ENCODE measurements at places on chromosomes 2 and 18. TPM values are rescaled to one million over a fixed set of nuclear protein-coding genes. Genes with fewer than 3 reads are reported as not detected.
A peak's percentile ranks its signal among the peaks of the same experiment; 100 is the strongest.

Gene ADRA2B
- total RNA-seq, result not detected

Gene WDR43
- total RNA-seq, result 300 TPM

DNA sequence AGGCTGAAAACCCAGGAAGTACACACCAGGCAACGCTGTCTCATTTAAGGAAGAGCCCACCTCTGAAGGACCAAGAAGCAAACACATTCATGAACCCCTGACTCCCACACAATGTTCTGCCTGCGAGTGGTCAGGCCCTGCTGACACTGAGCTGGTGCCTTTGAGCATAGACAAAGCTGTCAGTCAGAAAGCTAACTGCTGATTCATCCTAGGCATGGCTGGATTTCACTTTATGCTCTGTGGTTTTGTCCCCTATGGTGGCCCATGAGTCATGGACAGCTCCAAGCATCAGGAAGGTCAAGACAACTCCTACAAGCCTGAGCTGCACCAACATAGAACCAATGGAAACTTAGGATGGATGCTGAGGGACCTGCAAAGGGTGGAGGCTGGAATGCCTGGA lies 78.9 kb downstream of the UXS1 start:
- DNase-seq, result peak; percentile 77
- no peaks in the 10 kb centered on the region for H3K27me3 ChIP-seq
- H3K4me3 ChIP-seq, result no peak overlapping the region

GRCh38 chr2:42044939-42045338 lies 2.9 kb upstream of the PKDCC start:
- peaks cover 17% of the 10 kb centered on the region for H3K27me3 ChIP-seq
- no peak overlapping the region for H3K4me3 ChIP-seq
- no peak overlapping the region for H3K27ac ChIP-seq
- H3K4me1 ChIP-seq, result peaks cover 12% of the 10 kb centered on the region
- no peak for DNase-seq
- peaks cover 4% of the 10 kb centered on the region for H3K36me3 ChIP-seq

DNA sequence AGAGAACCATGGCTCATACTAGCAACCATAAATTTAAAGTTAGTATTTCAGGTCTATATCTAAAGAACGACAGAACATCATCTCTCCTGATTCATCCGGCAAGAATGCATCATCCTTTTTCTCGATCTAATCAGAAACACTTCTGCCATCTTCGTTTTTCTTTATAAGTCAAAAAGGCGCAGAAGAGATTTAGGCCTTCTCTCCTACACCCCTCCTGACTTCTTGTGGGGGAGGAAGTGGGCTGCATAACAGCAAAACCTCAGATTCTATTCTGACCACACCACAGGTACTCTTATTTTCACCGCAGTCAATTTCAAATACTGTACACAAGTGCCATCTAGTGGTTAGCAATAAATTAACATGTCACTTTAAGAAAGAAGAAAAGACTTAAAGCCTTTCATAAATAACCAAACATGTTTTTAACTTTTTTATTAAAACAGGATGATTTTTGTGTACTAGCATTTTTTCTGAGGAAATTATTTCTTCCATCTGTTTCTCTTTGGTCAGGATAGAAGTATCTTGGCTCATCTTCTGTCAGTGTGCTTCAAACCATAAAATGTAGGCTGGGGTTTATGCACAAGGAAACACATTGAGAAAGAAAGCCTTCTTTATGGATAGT lies 48.4 kb upstream of the PIK3C3 start:
- no peak overlapping the region for H3K27ac ChIP-seq
- H3K4me1 ChIP-seq, result no peaks in the 10 kb centered on the region
- H3K27me3 ChIP-seq, result no peaks in the 10 kb centered on the region
- H3K4me3 ChIP-seq, result peak overlapping the region; percentile 30

DNA sequence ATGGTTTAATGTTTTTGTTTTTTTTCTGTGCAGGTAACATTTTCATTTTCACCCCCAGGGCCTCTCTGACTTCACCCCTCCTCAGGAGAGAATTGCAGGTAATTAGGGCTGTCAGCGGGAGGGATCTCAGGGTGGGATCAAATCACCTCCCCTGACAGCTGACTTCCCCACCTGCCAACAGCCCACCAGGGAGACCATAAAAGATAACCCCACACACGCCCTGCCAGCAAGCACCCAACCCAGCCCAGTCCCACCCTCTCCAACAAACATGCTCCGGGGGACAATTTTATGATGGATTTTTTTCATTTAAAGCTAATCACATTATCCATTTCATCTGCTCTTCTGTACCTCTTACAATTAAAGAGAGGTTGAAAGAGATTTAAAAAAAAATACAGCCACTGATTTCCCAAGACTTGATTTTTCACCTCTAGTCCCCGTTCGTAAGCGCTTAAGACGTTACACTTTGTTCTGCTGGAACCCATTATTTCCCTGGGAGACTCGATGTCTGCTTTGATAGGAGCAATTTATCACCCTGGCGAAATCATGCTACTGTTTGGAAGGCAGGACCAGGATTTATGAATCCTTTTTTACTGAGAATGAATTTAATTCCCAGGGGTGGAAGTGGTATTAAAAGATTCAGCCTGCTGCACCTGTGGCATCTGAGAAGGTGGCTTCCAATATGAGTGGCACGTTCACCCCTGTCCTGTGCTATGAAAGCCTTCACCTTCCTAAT lies 232.9 kb upstream of the ID2 start:
- no peak overlapping the region for H3K27ac ChIP-seq
- no peaks in the 10 kb centered on the region for H3K27me3 ChIP-seq
- no peak overlapping the region for H3K4me3 ChIP-seq

Gene TLX2
- not detected for total RNA-seq

DNA sequence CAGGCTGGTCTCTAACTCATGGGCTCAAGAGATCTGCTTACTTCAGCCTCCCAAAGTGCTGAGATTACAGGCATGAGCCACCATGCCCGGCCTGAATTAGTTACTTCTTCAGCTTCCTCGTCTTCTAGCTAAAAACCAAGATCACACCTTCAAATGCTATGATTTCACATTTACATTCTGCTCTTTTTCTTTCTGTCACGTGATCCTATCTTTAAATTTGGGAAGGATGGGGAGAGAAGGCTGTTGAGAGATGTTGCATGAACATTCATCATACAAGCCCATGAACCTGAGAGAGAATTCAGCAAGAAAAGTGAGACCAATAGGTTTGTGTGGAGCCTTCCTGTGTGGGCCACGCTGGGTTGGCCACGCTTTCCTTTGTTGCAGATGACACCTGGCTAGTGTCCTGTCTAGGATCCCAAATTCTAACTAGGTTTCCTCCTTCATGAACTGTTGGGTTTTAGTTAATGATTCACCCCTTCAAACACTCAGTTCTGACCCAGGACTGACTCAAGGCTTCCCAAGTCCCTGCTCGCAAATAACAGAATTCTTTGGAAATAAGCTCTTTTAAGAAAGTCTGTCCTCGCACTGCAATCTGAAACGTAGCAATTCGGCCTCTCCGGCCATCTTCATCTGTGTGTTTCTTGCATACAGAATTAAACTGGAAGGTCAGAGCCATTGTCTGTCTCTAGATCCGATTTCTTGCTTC lies 57.3 kb upstream of the CREB1 start:
- peak overlapping the region; percentile 62 for H3K27ac ChIP-seq
- DNase-seq, result peak; percentile 40
- peaks cover 12% of the 10 kb centered on the region for H3K4me1 ChIP-seq
- no peaks in the 10 kb centered on the region for H3K27me3 ChIP-seq

DNA sequence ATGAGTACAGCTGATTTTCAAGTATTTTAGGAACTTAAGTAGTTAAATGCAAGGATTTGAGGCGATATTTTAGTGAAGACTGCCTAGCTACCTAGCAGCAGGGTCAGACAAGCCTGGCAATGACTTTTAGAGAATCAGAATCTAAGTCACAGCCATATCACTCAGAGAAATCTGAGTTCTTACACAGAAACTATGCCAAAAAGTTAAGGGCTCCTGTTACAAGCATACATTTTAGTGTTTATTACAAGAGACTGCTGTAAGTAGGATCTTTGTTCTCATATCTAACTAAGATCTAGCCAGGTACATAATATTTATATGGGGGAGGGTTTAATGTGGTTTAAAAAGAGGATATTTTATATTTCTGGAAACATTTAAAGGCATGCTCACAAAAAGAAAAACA lies 37.5 kb downstream of the MAP4K3 start:
- no peaks in the 10 kb centered on the region for H3K27me3 ChIP-seq
- peaks cover 8% of the 10 kb centered on the region for H3K36me3 ChIP-seq
- no peak for DNase-seq
- H3K4me3 ChIP-seq, result no peak overlapping the region
- H3K27ac ChIP-seq, result no peak overlapping the region

DNA sequence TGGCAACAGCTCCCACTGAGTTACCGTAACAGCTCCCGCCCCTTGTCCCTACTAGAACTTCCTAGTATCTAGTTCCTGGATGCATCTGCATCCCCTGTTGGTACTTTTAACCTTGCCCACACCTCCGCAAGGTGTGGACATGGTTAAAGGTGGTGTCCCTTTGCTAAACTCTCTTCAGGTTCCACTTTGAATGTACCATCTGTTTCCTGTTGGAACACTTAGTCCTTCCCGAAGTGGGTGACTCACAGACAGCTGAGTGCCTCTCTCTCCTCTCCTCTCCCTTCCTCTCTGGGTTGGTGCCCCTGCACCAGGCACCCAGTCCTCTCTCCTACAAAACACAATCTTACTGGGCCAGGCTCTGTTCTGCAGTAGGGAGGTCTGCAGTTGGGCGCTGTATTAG lies 19.6 kb upstream of the REL start:
- DNase-seq, result no peak
- no peak overlapping the region for H3K27ac ChIP-seq
- no peak overlapping the region for H3K4me3 ChIP-seq
- H3K27me3 ChIP-seq, result peaks cover 7% of the 10 kb centered on the region
- H3K36me3 ChIP-seq, result no peaks in the 10 kb centered on the region

Gene GNAL
- total RNA-seq, result 0.28 TPM

DNA sequence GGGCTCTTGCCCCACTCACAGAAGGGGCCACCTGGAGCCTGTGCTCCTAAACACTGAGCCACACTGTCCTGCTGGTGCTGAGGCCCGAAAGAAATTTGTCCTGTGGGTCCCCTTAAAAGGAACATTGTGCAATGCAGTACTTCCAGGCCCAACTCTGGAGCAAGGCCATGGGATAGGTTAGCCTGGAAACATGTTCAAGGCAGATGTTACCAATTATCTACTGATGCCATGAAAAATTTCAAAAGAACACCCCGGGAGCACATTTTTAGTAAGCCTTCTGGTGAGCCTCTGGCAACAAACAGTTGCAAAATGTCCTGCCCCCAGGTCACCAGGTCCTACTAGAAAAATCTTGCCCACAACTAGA lies 12.3 kb upstream of the PTMA start:
- no peaks in the 10 kb centered on the region for H3K36me3 ChIP-seq
- peak; percentile 39 for DNase-seq
- H3K4me3 ChIP-seq, result no peak overlapping the region
- H3K27ac ChIP-seq, result no peak overlapping the region

DNA sequence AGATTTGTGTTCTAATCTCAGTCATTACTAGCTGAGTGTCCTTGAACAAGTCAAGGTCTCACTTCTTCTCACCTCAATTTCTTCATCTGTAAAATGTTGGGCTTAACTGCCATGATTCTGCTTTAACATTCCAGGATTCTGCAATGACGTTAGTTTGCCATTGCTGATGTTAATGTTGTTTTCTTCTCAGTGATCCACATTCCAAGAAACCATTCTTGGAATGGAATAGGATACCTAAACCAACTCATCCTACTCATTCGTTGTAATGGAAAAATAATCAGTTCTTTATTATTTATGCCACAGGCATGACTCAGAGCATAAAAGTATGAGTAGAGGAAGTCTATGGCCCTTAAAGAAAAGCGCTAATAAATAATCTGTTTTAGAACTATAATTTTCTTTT lies 140.2 kb upstream of the ETAA1 start:
- DNase-seq, result peak; percentile 98
- H3K4me3 ChIP-seq, result no peak overlapping the region
- no peaks in the 10 kb centered on the region for H3K36me3 ChIP-seq
- H3K27me3 ChIP-seq, result no peaks in the 10 kb centered on the region

DNA sequence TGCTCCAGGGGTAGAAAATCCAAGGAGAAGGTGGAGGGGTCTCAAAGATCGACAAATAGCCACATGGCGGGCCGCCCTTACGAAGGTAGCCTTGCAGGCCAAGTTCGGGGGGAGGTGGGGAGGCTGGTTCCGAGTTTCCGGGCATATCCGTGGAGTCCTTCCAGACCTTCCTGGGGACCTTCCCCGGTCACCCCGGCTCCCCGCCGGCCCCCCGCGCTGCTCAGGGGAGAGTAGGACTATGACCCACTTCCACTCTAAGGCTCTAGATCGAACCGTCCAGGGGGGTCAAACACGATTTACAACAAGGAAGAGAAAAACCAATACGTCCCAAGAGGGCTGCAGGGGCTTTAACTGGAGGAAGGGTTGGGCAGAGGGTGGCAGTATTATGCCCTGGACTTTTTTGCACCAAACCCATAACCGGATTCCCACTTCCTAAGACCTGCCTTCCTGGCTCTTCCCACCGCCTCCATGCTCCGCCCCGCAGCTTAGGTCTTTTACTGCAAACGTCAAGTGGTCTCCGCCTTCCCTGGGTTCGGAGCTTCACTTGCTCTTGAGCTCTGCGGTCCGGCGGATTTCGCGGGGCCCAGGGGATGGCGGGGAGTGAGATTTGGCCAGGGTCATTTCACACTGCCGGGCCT lies 779 bp upstream of the LYPD6 start:
- DNase-seq, result peak; percentile 7
- peaks cover 14% of the 10 kb centered on the region for H3K27me3 ChIP-seq
- H3K4me3 ChIP-seq, result peak overlapping the region; percentile 20
- H3K27ac ChIP-seq, result no peak overlapping the region
- H3K4me1 ChIP-seq, result 0 out of 2 replicates have a peak, but pooled peaks cover 3% of the 10 kb centered on the region

Gene CXCR4
- total RNA-seq, result not detected

DNA sequence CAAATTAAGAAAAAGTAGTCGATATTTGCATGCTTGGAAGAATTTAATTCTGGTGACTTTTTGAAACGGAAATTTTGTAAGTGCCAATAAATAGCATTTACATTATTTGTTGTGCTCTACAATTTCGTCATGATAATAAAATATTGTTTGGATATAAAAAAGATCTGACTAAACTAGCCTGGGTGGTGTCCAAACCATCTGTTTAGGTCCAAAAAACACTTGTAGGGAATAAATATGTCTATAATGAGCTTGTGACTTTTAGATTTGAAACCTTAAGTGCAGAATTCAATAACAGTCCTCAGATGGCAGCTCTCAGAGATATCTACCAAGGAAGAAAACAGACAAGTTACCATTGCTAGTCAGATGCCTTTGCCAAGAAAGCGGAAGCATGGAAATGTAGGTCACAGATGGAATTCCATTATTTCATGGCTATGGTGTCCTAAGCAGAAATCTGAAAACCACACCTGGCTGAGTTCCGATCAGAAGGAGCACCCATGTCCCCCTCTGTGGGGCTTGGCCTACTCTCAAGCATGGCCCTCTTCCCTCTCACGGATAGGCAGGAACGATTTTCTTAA lies 731.1 kb downstream of the RNF144A start:
- DNase-seq, result no peak
- no peaks in the 10 kb centered on the region for H3K36me3 ChIP-seq
- no peaks in the 10 kb centered on the region for H3K4me1 ChIP-seq
- H3K4me3 ChIP-seq, result no peak overlapping the region

GRCh38 chr18:5964996-5965395 lies 69.7 kb upstream of the TMEM200C start:
- no peaks in the 10 kb centered on the region for H3K4me1 ChIP-seq
- no peak overlapping the region for H3K27ac ChIP-seq

- peaks cover 52% of the 10 kb centered on the region for H3K27me3 ChIP-seq
- no peak overlapping the region for H3K4me3 ChIP-seq
- H3K36me3 ChIP-seq, result no peaks in the 10 kb centered on the region
- no peak overlapping the region for H3K27ac ChIP-seq
- no peaks in the 10 kb centered on the region for H3K4me1 ChIP-seq
- no peak for DNase-seq
These were observed 2.1 kb upstream of the GAREM2 start for GRCh38 chr2:26170795-26171194.

Gene ZNF521
- total RNA-seq, result 44.7 TPM

Gene INPP1
- total RNA-seq, result 4.1 TPM

- H3K4me3 ChIP-seq, result no peak overlapping the region
- no peaks in the 10 kb centered on the region for H3K36me3 ChIP-seq
- H3K4me1 ChIP-seq, result peaks cover 10% of the 10 kb centered on the region
- DNase-seq, result peak; percentile 92
These were observed 272.8 kb upstream of the MMADHC start for GRCh38 chr2:149860276-149860921.

Measured in IMR-90 (cell line).